Heart right ventricle (tissue), 16 donors: ENCODE measurements at places on chromosomes 3 and 15. TPM values are rescaled to one million over a fixed set of nuclear protein-coding genes. Genes with fewer than 3 reads are reported as not detected.

GPR27 gene
- polyA plus RNA-seq: 0.37 TPM

SAMMSON gene
- polyA plus RNA-seq: not detected

WDR49 gene
- 0.06 TPM for polyA plus RNA-seq

AADAC gene
- polyA plus RNA-seq: not detected

CCR8 gene
- polyA plus RNA-seq: not detected

EFHB gene
- polyA plus RNA-seq: 1.6 TPM

MESP2 gene
- 0.04 TPM for polyA plus RNA-seq

MYD88 gene
- 7.1 TPM for polyA plus RNA-seq
